ENCODE measurements at places on chromosomes 2 and 18.

GRCh38 chr2:215002500-215002899, 135.9 kb downstream of the ABCA12 start:
- no peaks in the 10 kb centered on the region for H3K27me3 ChIP-seq
- H3K27ac ChIP-seq, result no peak overlapping the region
- no peaks in the 10 kb centered on the region for H3K36me3 ChIP-seq
- H3K4me3 ChIP-seq, result no peak overlapping the region

DNA sequence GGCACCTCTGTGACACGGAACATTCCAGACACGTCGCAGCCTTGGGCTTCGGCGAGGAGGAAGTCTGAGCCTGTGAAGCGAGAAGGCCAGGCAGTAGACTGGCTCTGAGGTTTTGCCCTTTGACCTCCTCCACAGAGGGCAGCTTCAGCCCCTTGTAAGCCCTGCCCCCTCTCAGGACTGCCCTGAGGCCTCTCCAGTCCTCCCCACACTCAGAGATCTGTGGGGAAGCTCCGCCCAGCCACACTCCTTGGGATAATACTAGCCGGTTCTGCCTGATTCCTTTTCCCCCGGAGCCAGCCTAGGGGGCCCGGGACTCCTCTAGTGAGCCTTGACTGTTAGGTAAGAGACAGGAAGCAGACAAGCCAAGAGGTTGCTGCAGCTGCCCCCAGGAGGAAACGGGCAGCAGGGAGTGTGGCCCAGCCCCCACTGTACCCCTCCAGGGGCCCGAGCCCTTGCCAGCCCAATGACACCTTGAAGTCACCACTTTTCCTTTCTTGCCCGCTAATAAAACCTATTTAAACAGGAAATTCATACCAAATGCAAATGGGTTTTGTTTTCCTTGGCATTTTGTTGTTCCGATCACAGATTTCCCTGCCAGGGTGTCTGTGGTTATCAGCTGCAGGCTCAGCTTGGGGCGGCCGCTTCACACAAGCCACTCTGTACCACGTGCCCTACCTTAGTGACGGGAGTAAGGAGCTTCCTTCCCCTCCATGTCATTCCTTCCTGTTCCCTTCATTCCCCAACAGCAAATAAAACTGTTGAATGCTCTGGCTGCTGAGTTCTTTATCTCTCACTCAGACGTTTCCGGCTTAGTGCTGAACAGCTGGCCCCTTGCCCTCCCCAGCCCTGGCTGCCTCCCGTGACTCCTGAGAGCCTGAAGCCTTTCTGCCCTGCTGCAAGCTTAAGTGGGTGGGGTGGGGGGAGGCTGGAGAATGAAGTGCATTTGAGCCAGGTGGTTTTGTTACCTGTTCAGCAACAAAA, 124.7 kb downstream of the CABLES1 start:
- peak; percentile 99 for DNase-seq
- no peaks in the 10 kb centered on the region for H3K27me3 ChIP-seq
- H3K4me3 ChIP-seq, result no peak overlapping the region
- H3K4me1 ChIP-seq, result peaks cover 36% of the 10 kb centered on the region
- peak overlapping the region; percentile 87 for H3K27ac ChIP-seq
- no peaks in the 10 kb centered on the region for H3K36me3 ChIP-seq

GRCh38 chr18:11760498-11761167, 71.6 kb downstream of the GNAL start:
- H3K4me3 ChIP-seq, result no peak overlapping the region
- H3K27me3 ChIP-seq, result peaks cover 1% of the 10 kb centered on the region
- H3K36me3 ChIP-seq, result no peaks in the 10 kb centered on the region
- no peak overlapping the region for H3K27ac ChIP-seq
- no peaks in the 10 kb centered on the region for H3K4me1 ChIP-seq
- no peak for DNase-seq

DNA sequence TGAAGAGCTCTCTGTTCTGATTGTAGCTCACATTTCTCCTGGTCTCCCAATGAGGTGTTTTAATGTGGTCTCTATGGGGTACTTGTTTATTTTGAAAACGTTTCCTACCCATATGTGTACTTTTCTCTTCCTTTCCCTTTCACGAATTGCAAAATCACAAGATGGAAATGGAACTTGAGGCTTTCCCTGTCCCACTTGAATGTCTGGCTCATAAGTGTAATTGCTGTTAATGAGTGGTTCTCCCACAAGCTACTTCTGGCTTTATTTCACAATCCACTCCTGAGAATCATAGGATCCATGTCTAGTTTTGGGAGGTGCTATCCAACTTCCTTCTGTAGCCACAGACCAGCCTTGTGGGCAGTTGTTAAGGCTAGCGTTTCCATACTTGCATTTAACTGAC, 81.1 kb upstream of the CAVIN2 start:
- peak overlapping the region; percentile 84 for H3K27ac ChIP-seq
- DNase-seq, result peak; percentile 84
- H3K36me3 ChIP-seq, result no peaks in the 10 kb centered on the region
- peak overlapping the region; percentile 5 for H3K4me3 ChIP-seq

DNA sequence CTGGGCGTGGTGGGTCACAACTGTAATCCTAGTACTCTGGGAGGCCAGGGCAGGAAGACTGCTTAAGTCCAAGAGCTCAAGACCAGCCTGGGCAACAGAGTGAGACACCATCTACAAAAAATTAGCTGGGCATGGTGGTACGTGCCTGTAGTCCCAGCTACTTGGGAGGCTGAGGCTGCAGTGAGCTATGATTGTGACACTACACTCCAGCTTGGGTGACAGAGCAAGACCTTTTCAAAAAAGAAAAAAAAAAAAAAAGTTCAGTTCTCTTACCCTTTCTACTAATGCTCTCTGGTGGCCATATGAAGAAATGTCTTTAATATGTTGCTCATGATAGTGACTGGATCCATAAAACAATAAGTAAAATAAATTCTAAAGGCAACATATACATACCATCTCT, 14.9 kb downstream of the TYW5 start:
- peaks cover 7% of the 10 kb centered on the region for H3K36me3 ChIP-seq
- H3K27me3 ChIP-seq, result no peaks in the 10 kb centered on the region
- no peak overlapping the region for H3K4me3 ChIP-seq
- no peaks in the 10 kb centered on the region for H3K4me1 ChIP-seq
- DNase-seq, result peak; percentile 31

DNA sequence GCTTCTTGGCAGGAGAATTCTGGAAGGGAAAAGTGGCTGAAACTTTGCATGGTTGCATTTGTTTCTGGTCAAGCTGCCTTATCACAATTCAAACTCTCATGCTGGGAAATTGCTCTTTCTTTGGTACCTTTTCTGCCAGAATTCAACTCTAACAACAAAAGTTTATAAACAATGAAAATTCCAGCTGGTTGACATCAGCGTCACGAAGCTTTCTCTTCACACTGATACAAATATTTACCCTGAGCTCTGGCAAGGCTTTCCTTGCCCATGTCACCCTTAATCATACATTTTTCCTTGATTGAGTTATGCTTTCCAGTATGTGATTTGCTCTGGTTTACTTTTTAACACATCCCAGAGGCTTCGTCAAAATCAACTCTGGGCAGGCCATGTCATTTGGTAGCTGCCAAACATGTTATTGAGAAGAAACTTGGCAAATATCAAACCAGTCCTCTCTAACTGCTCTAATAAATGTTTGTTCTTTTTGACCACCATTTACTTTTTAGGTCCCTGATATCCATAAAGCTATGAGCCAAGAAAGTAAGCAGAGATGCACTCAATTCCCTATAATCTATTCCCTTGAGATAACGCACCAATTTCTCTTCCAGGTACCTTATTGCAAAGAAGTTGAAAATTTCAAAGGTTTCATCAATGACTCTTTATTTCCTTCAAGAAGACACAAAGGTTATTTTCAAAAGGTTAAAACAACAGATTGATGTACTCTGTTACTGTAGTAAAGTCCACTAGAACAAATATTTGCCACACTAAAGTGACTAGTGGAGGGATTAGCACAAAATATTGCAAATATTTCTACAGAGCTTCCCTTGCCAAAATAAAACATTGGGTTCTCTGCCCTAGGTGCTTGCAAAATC, 1241.1 kb upstream of the ZEB2 start:
- no peak overlapping the region for H3K4me3 ChIP-seq
- peak overlapping the region; percentile 71 for H3K27ac ChIP-seq
- DNase-seq, result peak; percentile 93
- no peaks in the 10 kb centered on the region for H3K27me3 ChIP-seq
- peaks cover 11% of the 10 kb centered on the region for H3K4me1 ChIP-seq

- DNase-seq, result no peak
- no peaks in the 10 kb centered on the region for H3K36me3 ChIP-seq
- H3K4me1 ChIP-seq, result peaks cover 7% of the 10 kb centered on the region
- H3K4me3 ChIP-seq, result no peak overlapping the region
Observed at GRCh38 chr2:231203087-231203486, 4.7 kb downstream of the ARMC9 start.

DNA sequence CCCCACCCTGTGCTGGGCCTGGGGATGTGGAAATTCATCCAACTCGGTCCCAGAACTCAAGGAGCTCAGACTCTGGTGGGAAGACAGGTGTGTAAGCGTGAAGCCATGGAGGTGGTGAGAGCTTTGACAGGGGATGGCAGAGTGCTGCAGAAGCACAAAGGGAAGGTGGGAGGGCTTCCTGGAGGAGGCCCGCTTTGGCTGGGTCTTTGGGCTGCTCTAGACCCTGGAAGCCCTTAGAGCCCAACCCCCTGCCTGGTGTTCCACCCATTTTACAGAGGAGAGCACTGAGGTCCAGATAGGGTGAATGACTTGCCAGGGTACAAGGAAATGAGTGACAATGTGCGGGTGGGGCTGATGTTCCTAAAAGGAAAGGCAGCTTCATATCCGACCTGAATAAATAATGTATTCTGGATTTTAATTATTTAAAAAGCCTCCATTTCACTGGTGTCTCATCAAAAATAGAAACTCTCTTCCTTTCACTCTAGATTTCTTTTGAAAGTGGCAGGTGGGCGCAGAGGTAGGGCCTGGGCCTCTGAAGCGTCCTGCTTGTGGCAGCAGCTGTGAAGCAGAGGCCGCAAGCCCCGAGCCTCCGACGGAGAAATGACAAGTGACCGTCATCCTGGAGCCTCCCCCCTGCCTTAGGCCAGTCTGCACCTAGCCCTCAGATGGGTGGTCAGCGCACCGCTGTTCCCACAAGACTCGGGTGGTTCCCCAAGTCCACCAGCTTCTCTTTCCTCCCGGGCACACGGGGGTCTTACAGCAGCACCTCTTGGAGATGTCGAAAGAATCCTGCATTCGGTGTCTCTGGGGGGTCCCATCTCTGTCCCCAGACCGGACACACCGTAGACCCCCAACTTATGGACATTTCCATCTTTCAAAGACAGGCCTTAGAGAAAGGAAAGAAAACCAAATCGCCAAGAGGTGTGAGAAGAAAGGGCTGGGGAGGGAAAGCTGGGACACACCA, 71.0 kb upstream of the TAF1B start:
- H3K4me1 ChIP-seq, result no peaks in the 10 kb centered on the region
- no peaks in the 10 kb centered on the region for H3K27me3 ChIP-seq
- no peak for DNase-seq
- no peak overlapping the region for H3K27ac ChIP-seq
- no peaks in the 10 kb centered on the region for H3K36me3 ChIP-seq

- H3K27ac ChIP-seq, result no peak overlapping the region
- H3K4me3 ChIP-seq, result no peak overlapping the region
- no peaks in the 10 kb centered on the region for H3K27me3 ChIP-seq
- H3K4me1 ChIP-seq, result no peaks in the 10 kb centered on the region
Observed at GRCh38 chr2:105895990-105896764, 151.5 kb downstream of the NCK2 start.

- no peaks in the 10 kb centered on the region for H3K27me3 ChIP-seq
- peak; percentile 65 for DNase-seq
- no peaks in the 10 kb centered on the region for H3K36me3 ChIP-seq
- H3K4me1 ChIP-seq, result peaks cover 25% of the 10 kb centered on the region
- H3K27ac ChIP-seq, result peak overlapping the region; percentile 89
- peak overlapping the region; percentile 99 for H3K4me3 ChIP-seq
Observed at GRCh38 chr2:160491911-160492371, 1.7 kb downstream of the RBMS1 start.

DNA sequence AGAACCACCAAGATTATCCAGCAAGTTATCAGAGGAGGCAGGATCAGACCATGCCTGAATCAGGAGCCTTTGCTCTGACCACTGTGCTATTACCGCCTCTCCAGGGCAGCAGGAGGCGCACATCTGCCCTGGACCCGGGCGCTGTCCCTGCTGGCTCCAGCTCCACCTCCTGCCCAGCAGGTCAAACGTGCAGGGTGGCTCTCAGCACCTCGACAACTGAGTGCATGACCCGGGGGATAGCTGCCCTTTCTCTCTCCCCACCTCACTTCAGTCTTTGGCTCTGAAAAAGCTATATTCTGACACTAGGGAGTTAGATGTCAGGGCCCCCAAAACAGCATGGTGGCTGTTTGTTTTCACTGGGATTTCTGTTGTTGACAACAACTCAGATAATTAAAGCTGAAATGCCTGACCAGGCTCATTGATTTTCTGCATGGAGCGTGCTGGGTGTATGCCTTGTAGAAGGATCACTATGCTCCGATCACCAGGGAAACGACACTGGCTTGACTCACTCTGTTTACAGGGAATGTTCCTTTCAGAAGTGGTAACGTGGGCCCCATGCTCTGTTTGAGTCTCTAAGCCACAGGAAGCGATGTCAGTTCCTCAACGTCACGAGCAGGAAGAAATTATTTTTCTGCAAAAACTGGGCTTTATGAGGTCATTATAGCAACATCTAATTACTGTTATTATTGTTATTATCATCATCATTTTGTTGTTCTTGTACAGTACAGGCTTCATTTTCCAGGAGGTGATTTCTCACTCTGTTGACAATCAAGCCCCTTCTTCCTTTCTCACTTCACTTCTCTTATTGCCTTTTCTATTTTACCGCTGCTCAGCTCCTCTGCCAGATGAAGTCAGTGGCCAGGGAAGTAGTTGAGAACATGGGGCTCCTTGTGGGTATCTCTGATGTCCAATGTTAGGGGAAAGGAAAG, 125.6 kb downstream of the PLB1 start:
- H3K27ac ChIP-seq, result peak overlapping the region; percentile 97
- no peak overlapping the region for H3K4me3 ChIP-seq
- H3K27me3 ChIP-seq, result no peaks in the 10 kb centered on the region
- peak; percentile 99 for DNase-seq
- H3K36me3 ChIP-seq, result no peaks in the 10 kb centered on the region
- peaks cover 22% of the 10 kb centered on the region for H3K4me1 ChIP-seq

GRCh38 chr2:135844301-135844895, 7.4 kb upstream of the LCT start:
- no peak overlapping the region for H3K4me3 ChIP-seq
- no peaks in the 10 kb centered on the region for H3K27me3 ChIP-seq
- H3K27ac ChIP-seq, result no peak overlapping the region
- DNase-seq, result no peak
- H3K4me1 ChIP-seq, result peaks cover 8% of the 10 kb centered on the region
- H3K36me3 ChIP-seq, result peaks cover 3% of the 10 kb centered on the region

Data from endothelial cell of umbilical vein (primary cell).